ENCODE measurements at places on chromosomes 6 and 20.

DNA sequence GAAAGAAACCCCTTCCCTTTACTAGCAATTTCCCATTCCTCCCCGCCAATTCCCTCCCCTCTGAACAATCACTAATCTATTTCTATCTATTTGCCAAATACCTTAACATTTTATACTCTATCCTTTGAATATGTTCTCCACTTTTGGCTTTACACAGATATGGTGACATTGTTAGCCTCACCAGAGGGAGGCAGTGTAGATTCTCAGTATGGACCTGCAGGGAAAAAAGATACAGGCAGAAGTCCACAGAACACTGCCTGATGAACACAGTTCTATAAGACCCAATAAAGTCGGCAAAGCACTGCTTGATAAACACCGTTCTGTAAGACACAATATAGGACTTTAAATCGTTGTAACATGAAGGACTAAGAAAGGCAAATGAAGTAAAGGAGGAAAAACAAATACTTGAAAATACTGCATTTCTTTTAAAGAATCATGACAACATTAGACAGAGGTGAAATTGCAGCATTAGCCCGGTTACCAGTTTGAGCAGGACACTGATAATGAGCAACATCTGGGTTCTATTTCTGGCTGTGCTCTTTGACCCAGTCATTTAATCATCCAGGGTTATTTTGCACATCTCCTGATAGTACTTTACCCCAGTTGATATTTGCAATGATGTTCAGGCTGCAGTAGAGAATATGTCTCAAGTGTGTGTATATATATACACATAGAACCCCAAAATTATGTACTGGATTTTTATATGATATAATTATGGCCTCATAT lies 296.8 kb downstream of the UTRN start:
- DNase-seq = no peak

DNA sequence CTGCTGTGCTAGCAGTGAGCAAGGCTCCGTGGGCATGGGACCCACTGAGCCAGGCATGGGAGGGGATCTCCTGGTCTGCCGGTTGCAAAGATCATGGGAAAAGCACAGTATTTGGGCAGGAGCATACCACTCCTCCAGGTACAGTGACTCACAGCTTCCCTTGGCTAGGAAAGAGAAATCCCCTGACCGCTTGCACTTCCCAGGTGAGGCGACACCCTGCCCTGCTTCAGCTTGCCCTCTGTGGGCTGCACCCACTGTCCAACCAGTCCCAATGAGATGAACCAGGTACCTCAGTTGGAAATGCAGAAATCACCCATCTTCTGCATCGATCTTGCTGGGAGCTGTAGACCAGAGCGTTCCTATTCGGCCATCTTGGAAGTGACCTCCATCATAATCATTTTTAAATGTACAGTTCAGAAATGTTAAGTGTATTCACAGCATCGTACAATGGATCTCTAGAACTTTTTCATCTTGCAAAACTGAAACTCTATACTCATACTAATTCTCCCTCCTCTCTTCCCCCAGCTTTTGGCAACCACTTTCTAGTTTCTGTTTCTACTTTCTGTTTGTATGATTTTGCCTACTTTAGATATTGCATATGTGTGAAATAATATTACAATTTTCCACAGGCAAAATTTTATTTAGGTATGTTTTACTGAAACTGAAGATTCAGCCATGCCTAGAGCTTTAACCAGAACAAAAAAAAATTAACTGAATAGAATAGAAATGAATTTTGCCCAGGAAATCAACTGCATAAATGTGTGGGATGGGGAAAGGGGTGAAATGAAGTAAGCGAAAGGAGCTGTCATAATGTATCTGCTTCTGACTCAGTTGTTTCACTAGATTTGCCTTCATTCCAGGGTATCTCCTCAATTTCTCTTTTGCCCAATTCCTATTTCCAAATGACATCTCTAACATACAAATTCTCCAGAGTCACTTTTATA lies 100.0 kb downstream of the RWDD2A start:
- DNase-seq = no peak

GRCh38 chr20:34150306-34151000 lies 38.4 kb upstream of the EIF2S2 start:
- no peak for DNase-seq

GRCh38 chr6:35392111-35392702 lies 49.8 kb downstream of the PPARD start:
- DNase-seq = no peak

DNA sequence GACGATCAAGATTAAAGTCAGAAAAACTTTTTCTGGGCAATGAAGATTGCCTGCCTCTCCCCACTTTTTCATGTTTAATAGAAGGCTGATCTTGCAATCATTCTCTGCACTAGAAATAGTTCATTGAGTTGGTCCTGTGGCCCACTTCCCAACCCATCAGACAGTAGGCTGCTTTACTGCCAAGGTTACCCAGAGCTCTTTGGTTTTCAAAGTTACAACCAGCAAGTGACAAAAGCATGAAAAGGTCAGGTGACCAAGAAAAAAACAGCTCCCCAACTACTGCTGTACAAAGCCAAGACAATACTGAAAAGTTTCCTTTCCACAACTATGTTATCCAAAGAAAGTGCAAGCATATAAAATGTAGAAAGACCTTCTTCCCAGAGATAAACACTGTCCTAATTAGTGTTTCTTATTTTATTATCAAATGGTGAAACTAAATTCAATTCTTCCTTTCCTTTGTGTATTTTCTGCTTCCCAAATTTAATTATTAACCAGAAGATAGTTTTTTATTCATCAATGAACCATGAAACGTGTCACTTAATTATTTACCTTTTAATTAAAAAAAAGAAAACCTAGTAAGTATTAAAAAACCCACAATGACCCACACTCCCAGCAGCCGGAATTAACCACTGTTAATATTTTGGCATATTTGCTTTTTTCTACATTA lies 16.6 kb downstream of the DNAAF9 start:
- DNase-seq = no peak

DNA sequence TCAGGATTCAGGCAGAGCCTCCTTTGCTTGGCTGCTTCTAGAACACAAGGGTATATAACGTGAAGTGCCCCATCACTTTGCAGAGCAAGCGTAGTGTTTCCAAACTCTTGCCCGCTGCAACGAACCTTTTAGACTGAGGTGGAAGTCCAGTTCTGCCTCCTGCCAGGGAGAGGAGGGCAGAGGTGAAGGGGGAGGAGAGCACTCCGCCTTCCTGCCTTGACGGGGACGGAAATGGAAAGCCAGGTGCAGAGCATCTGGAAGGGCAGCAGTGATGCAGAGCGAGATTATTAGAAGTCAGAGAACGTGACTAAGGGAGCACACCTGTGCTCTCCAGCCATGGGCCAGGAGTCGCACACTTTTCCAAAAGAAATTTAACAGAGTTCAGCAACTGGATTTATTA lies 63.4 kb downstream of the RREB1 start:
- DNase-seq = no peak

DNA sequence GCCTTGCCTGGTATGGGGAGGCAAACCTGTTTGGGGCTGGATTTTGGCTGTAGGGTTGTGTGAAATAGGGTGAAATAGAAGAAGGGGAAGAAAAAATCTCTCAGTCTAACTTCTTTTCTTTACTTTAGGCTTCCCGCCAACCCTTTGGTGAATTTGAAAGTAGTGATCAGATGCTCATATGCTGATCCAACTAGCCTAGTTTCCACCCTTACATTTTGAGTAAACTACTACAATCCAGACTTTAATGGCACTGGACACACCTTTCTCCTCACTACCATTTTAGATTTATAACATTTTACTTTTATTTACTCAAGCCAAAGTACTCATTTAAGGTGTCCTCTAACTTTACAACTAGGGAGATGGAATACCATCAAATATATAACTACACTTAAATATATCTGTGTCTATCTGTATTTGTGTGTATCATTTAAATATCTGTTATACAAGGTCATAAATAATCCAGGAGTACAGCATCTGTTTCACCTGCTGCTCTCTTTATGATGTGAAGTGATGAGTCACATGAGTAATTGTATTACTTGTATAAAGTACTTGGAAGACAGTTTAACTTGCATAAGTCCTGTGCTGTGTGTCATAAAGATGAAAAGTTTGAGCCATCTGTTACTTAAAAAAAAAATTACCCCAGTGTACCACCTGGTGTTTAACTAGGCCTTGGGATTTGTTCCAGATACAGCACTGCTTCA lies 172.1 kb downstream of the CDKAL1 start:
- DNase-seq = no peak
